ENCODE measurements at places on chromosomes 11 and 22. TPM values are rescaled to one million over a fixed set of nuclear protein-coding genes. Genes with fewer than 3 reads are reported as not detected.

DNA sequence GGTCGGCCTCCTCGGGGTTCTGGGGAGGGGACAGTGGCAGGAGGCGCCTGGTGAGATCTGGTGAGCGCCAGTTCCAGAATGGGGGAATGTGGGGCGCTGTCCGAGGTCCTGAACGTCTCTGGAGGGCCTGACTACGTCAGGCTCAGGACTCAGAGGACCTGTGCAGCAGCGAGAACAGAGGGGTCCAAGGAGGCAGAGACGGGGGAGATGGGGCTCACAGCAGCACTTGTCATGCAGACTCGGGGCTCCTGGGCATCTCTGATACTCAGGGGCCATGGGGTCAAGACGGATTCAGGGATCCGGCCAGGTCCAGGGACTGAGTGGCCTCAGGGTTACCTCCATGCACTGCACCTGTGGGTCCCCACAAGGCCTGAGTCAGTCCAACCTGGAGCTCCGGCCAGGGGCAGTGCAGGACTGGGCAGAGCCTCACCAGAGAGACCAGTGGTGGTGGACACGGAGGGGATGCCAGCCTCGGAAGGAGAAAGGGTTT, 92.2 kb downstream of the BRD1 start:
- peak; percentile 28 for DNase-seq

DCHS1 gene
- 1.1 TPM for polyA plus RNA-seq

HBD gene
- polyA plus RNA-seq = not detected

TSGA10IP gene
- not detected for polyA plus RNA-seq

- no peak for DNase-seq
Measured at GRCh38 chr11:32265911-32266310, 169.4 kb downstream of the WT1 start.

FOLH1 gene
- polyA plus RNA-seq = not detected

KIRREL3 gene
- polyA plus RNA-seq = 17.5 TPM

- no peak for DNase-seq
Measured at GRCh38 chr11:123537726-123538125, 107.7 kb downstream of the GRAMD1B start.

- DNase-seq = peak; percentile 22
Measured at GRCh38 chr11:85626496-85626895, 648 bp downstream of the DLG2 start.

GRCh38 chr11:59380263-59381059, 21.8 kb downstream of the OR5AN1 start:
- DNase-seq = no peak

- DNase-seq = no peak
Measured at GRCh38 chr22:24467340-24467739, 27.8 kb upstream of the UPB1 start.

DNA sequence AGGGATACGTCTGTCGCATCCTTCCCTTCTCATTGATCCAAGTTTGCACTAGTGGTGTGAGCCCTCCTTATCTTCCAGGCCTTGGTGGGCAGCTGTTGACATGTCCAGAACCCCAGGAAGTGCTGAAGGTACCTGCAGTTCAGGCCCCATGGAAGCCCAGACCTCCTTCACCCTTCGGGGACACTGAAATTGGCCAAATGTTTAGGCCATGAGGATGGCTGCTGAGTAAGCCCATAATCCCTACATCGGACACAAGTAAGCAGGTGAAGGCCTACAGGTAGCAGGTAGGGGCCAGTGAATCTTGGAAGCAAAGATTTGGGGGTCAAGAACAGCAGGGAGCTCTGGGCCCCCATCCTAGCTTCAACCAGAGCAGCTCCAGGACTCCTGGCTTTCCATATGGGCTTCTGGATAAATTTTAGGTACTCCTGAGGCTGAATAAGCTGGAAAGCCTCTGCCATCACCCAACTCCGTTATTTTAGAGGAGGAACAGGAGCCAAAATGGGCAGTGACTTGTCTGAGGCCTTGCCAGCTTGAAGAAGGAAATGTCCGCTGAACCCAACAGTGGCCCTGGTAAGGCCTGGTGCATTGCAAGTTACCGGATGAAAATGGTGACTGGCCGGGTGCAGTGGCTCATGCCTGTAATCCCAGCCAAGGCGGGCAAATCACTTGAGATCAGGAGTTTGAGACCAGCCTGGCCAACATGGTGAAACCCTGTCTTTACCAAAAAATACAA, 45.2 kb downstream of the MORC2 start:
- no peak for DNase-seq

APOBEC3A gene
- polyA plus RNA-seq = not detected

DNA sequence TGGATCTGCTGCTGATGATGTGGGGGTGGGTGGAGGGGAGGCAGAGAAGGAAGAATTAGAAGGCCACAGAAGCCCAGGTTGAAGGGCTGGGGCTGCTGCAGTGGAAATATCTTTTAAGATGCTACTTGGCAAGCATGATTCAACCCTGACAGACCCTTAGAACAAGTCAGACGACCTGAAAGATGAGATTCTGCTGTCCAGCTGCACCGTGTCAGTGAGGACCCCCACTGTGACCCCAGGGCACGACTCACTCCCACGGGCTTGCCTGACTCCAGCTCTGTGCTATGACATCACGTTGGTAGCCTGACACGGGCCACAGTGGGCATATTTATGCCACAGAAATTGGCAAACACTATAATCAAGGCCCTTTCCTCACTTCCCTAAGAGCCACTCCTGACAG, 36.0 kb downstream of the LRFN4 start:
- no peak for DNase-seq

DNA sequence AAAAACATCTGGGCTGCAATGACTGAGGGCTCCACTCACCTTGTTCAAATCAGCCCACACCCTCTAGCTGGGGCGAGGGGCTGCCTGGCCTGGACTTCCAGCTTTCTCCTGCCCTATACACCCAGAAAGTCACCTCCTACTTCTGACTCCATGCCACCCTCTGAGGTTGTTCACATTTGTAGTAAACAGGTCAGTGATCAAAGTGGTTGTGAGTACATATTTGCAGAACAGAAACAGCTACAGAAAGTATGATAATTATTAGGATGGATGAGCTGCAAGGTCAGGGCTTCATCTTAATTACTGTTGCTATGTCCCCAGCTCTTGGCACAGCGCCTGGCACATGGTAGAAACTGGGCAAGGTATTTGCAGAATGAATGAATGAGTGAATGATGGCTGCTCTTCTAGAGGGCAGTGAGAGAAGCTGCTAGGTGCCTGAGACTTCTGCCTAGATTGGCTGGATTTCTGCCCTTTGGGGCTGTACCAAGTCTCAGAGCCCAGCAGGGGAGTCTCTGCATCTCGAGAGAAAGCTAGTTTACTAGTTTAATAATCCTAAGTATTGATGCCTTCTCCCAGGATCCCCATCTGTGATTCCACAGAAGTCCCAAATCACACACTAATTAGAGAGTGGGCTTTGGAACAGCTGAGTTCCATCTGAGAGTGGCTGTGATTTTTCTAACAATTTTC, 36.0 kb downstream of the SYT13 start:
- no peak for DNase-seq

- DNase-seq = no peak
Measured at GRCh38 chr11:24934733-24935439, 438.0 kb downstream of the LUZP2 start.

PACS1 gene
- 36.0 TPM for polyA plus RNA-seq

DNA sequence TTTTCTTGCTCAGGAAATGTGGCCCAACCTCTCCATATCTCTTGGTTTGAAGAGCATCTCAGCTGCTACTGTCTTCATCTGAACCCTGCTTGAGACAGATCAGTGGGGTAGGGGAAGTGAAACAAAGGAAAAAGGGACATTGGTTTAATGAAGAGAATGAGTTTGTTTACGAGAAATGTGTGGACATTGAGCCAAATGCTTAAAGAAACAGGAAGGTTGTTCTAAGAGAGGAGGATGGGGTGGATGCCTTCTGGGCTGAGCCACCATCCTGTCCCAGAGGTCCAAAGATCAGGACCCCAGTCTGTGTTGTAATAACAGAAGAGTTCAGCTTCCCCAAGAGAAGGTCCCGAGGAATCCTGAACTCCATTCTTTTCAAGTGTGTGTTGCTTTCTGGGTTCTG, 369.7 kb downstream of the INSC start:
- DNase-seq = no peak
